ENCODE measurements at places on chromosomes 13 and 19.

DNA sequence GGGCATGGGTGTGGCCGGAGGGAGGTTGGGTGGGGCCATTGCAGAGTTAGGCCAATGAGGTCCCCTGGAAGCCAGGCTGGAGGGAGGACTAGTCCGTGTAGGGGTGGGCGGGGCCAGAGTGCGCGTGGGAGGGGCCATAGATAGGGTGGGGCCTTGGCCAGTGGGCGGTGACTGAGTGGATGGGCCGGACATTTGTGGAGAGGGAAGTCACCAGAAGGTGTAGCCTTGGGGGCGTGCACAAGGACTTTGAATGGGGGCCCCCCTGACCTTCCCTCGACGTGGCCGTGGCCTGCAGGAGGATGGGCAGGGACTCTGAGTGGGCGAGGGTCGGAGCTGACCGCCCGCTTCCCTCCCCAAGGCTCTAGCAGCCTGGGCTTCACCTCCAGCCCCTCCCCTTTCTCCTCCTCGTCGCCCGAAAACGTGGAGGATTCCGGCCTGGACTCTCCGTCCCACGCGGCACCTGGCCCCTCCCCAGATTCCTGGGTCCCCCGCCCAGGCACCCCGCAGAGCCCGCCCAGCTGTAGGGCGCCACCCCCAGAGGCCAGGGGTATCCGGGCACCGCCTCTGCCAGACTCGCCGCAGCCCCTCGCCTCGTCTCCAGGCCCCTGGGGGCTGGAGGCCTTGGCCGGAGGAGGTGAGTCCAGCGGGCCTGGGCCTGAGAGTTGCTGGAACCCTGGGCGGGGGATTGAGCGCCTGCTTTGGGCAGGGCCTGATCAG lies 16.5 kb upstream of the B3GNT3 start:
- DNase-seq, result no peak

DNA sequence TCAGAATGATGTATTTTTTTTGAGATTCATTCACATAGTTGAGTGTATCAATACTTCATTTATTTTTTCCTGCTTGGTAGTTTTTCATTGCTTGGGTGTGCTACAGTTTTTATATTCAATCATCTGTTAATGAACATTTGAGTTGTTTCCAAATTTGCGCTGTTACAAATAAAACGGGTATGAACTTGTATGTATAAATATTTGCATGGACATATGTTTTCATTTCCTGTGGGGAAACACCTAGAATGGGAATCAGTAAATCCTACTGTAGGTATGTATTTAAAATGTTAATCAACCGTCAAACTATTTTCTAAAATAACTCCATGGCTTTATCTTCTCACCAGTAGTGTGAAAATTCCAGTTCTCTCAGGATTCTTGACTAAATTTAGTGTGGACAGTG lies 826.3 kb downstream of the EFNB2 start:
- no peak for DNase-seq

DNA sequence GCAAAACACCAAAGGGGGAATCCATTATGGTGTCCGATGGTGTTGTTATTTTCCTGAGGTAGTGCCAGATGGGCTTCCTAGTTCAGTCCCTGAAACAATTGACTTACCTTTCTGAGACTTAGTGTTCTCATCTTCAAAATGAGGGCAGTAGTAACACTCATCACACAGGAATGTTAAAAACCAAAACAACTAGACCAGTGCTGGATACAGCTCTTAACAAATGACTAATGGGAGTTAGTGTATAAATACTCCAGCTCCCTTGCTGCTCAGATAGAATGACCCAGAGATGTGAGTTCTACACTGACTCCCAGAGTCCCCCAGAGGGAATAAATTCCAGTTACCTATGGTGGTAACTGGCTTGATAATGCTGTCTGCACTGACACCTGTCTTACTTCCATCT lies 49.9 kb downstream of the MBD3L2B start:
- DNase-seq, result no peak

DNA sequence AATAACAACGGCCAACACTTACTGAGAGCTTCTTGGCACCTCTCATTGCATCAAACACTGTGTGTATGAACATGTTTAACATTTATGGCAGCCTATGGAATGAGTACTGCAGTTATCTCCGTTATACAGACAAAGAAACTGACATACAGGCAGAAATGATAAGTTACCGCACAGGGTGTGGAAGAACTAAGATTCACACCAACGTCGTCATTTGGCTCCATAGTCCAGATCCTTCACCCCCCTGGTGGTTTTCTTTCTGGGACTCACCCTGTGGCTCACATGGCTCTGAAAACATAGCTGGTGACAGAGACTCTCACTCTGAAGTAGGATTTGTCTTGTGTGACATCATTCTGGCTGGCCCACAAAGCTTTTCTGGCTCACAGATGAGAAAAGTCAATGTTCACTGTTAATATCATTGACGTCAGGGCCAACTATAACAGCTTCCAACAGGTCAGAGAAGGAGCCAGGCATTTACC lies 230.1 kb downstream of the DLEU7 start:
- DNase-seq, result no peak

- DNase-seq, result no peak
These were observed 7.0 kb upstream of the LSM14A start for GRCh38 chr19:34165295-34165738.

DNA sequence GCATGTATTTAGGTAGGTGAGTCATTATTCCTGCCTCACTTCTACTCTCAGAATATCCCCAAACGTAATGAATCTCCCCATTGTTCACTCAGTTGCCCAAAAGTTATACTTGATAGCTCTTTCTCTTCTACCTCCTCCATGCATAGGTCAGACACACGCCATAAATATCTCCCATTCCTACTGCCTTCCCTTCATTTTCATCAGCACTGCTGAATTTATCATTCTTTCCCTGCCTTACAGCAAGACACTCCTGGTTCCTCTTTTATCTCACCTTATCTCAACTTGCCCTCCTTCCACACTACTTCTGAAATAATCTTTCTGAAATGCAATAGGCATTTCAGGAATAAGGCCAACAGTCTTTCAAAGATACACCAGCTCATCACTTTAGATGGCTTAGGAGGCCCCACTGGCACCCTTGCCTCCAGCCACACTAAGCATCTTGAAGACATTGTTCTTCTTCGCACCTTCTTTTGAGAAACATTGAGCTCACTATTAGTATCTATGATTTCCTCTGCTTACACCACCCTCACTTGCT lies 333.9 kb downstream of the MYO16 start:
- DNase-seq, result no peak

GRCh38 chr13:40476175-40476958 lies 190.1 kb downstream of the FOXO1 start:
- no peak for DNase-seq

GRCh38 chr13:48831248-48831647 lies 144.5 kb upstream of the FNDC3A start:
- no peak for DNase-seq

DNA sequence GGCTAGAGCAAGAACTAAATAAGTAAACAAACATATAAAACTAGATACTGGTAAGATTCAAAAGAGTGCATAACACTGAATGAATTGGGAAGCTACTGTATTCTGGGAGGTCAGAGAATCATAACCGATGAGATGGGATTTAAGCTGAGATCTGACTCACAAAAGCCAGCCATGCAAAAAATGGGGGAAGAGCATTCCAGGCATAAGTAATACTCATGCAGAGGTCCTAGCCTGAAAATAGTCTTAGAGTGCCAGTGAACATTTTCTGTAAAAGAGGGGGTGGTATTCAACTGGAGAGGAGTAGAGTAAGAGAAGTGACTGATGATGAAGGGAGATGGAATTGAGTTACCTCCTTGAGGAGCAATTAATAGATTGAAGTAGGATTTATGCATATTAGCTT lies 872.0 kb upstream of the GPC6 start:
- no peak for DNase-seq

DNA sequence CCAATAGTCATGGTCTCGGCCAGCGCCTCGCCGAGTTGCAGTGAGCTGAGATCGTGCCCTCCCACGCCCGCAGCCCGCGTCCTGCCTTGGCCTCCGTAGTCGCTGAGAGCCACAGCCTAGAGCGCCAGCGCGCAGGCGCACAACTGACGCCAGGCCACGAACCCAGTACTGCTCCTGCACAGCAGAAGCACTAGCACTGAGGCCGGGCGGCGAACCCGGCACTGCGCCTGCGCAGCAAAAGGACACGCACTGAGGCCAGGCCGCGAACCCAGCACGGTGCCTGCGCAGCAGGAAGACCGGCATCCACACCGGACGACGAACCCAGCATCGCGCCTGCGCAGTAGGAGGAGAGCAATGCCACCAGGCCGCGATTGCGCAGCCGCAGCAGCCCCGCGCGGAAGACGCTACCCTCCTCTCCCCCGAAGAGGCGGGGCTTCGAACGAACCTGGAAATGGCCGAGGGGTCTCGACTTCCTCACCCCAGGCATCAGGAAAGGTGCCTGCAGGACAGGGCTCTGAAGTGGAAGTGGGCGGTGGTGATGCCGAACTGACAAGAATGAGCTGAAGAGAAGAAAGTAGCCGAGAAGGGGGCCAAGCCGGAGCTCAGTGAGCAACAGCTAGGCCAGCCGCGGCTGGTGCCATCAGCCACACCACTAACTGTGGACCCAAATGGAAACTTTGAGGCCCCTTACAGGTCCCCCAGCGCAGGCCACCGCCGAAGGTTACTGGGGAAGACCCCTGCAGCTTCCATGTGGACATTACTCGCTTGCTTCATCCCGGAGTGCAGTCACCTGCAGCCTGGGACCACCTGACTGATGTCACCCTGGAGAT lies 7.5 kb downstream of the F10 start:
- DNase-seq, result no peak

DNA sequence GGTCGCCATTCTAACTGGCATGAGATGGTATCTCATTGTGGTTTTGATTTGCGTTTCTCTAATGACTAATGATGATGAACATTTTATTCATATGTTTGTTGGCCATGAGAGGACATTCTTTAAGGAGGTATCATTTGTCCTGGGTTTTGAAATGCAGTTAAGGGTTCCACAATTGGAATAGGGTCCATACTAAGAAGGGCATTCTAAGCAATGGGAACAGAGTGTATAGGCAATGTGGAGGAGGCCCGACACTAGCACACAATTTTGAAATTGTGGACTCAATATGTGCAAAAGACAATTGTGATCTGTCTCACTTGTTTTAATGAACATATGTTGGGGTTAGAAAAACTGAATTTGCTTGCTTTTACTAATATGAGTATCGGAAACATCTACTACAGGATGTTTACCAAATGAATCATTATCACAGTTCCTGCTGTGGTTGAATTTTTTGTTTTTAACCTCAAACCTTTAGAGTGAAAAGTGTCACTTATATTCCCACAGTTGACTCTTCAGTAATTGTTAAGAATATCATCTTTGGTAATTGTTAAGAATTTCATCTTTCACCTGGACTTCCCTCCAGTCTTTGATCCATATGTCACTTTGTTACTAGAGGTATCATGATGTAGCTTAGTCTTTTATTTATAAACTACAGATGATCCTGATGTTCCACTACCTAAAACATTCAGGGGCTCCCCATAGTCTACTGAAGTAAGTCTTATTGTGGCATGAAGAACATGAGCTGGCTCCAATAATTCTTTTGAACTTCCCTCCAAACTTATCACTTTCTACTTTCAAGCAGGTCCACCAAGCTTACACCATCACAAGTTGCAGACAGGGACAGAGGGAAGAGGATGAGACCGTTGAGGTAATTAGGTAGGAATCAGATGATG lies 109.7 kb upstream of the KLF12 start:
- no peak for DNase-seq

DNA sequence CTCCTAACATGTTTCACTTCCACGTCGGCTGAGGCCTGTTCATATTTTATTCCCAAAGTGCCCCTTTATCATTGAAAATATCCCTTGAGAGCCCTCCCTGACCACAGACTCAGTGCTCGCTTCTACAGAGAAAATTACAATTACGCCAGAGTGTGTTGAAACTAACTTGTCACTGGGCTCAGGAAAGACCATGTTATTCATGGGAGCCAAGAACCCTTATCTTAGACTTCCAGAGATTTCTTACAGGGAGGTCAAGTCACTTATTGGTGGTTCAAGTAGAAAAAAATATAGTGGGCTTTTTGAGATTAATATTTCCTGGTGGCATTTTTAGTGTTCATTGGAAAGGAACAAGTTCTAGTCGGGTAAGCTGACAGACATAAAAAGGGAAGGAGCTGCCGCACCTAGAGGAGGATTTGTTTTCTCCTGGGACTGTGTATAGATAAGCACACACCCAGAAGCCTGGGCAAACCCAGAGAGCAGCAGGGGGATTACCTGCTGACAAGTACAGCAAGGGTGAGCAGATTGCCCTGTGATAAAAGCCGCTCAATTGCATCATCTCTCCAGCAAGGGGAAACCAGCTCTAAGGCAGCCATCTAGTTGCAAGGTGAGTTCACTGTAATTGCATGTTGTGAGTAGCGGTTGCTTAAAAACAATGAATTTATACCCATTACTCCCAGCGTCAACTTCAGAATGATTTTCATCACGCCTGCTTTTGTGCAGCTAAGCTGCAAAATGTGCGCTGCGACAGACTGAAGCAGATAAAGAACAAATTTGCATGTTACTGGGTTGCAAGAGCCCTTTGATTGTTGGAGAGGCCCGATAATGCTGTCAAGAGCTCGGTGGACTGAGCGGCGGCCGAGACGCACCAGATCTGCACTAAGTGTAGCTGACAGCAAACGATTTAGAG lies 46.2 kb downstream of the DCT start:
- DNase-seq, result no peak

DNA sequence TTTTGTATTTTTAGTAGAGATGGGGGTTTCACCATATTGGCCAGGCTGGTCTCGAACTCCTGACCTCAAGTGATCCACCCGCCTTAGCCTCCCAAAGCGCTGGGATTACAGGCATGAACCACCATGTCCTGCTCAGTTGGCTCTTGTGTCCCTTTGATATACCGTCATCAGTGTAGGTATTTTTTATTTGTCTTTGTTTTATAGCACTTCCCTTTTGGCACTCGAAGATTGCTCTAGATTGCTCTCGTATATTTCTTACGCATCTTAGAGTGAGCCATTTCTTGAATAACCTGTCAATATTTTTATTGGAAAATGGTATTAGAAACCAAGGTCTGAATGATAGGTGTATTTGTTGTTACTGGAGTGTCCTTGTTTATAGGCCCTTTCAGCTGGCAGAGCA lies 9.4 kb downstream of the SETDB2 start:
- no peak for DNase-seq

GRCh38 chr19:5136073-5136855 lies 167.4 kb downstream of the KDM4B start:
- no peak for DNase-seq

- DNase-seq, result no peak
These were observed 748.2 kb upstream of the SLITRK5 start for GRCh38 chr13:86922936-86923335.

- no peak for DNase-seq
These were observed 8.3 kb upstream of the FAM187B start for GRCh38 chr19:35236638-35237400.
